Cortex of kidney (tissue), 1 donor: ENCODE measurements at places on chromosomes 5 and 9.

DNA sequence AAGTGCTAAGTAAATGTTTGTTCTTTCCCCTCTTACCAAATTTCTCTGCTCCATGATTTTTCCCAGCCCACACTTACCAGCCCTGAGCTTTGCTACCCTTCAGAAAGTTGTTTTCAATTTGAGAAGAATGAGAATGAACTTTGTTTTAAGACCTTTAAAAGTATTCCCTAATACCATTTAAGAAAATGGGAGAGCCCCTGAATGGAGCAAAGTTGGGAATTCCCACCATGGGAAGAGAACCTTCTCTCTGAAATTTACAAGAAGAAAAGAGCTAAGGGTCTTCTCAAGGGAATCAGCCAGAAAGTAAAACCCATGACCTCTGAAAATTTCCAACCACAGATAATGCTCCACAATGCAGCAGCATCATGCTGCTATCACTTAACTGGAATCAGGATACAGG lies 17.7 kb downstream of the ZNF366 start:
- no peak for DNase-seq

DNA sequence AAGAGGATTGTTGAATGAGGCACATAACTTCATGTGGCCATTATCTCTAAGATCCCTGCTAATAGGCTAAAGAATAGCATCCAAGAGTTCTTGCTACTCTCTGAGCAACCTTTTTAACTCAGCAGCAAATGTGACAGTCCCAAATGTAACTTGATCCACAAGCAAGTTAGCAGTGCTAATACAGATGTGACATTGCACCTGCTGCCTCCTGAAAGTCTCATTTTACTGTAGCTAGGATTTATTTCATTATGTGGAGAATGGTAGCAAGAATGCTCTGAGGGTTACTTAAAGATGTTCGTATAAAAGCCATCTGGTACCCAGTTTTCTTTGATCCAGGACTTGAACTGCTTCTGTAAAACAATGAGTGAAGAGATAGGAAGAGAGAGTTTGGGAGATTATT lies 45.8 kb downstream of the CDH10 start:
- DNase-seq = no peak

DNA sequence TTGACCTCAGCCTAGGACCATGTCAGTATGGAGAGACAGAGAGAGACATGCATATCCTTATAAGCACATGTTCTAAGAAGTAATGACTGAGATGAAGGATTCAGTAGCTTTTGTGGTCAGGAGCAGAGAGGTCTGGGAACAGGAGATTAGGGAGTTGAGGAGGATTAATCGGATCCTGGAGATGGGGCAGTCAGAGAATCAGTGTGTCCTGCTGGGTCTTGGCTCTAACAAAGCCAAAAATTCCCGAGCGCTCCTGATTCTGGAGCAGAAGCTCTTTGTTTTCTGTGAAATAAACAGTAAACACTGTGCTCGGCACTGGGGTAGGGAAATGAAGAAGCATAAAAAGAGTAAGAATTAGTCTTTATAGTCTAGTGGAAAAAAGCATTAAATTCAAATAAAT lies 520.0 kb upstream of the CLINT1 start:
- DNase-seq = no peak

GRCh38 chr5:59767211-59767605 lies 126.3 kb downstream of the PDE4D start:
- DNase-seq = no peak

DNA sequence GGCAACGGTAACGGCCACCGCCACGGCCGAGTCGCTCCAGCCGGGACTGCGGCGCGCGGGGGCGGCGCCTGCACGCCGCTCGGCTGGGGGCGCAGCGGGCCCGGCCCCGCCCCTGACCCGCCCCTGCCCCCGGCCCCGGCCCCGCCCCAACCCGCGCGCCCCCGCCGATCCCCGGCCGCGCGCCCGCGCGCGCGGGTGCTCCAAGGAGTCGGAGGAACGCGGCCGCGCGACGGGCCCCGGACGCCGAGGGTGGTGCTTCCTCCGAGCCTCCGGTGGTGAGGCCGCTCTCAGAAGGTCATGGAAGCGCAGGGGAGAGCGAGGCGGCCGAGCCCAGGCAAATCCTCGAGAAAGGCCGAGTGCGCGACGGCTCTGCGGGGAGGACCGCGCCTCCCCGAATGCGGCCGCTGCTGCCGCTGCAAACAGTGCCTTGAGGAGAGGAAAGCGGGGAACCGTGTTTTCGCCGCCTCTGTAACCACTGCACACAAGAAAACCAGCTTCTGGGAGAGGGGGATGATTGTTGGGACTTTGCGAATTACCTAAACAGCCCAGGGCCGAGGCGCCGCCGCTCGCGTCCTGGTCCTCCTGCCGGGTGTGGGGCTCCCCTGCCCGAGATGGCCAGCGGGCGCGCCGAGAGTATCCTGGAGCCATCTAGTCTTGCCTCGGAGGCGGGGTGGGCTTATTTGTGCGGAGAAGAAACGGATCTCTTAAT lies at the start of gene LIFR:
LIFR (minus strand) TSS at position 48 of the 709 bp plus-strand sequence. CDS start 25,999 bp downstream, outside the sequence.
- DNase-seq = peak; percentile 17

GRCh38 chr5:72698481-72698880 lies 118.0 kb upstream of the TNPO1 start:
- DNase-seq = no peak

GRCh38 chr9:123933440-123934212 lies 3.7 kb upstream of the DENND1A start:
- no peak for DNase-seq
